NCI-H187 treated with DMSO at 0.1 percent for 48 hours (cell line): ENCODE measurements at places on chromosomes 5 and 9.

DNA sequence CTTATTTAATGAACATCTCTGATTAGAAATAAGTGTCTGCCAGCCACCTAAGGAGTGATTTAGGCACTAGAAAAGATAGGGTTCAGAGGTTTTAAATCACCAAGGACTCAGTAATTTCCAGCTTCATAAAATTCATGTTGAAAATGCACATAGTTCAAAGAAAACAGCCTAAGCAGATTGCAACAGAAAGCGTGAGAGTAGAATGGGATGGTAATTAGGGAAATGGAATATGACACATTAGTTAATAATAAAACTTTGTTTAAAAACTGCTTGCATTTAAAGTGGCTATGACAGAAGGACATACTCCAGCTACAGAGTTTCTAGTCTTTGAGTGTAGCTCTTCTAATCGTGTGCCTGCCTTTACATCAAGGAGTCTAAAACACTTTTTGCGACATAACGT, 490.8 kb downstream of the TLE4 start:
- no peak for DNase-seq

GRCh38 chr5:1538741-1539392, 15.1 kb upstream of the LPCAT1 start:
- DNase-seq: no peak

GRCh38 chr9:115359017-115359780, 241.2 kb upstream of the TNC start:
- DNase-seq: no peak

GRCh38 chr5:112348387-112348786, 70.7 kb downstream of the EPB41L4A start:
- DNase-seq: no peak

DNA sequence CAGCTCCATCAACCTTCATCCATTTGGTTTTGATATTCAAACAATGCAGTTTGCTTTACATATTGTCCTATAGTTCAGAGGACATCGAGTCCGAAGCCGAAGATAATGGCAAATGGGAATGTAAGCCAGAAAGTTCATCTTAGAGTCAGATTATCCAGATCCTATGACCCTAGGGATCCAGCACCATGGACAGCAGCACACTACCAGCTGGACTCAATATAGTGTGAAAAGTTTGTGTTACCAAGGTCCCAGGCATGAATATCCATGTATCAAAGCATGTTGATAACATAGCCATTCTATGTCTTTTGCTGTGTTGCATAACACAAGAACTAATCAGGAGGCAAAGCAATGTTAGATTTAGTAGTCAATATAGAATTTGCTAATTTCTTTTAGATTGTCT, 46.3 kb downstream of the FSTL4 start:
- no peak for DNase-seq

GRCh38 chr9:30504502-30504905, 1879.9 kb upstream of the ACO1 start:
- no peak for DNase-seq

DNA sequence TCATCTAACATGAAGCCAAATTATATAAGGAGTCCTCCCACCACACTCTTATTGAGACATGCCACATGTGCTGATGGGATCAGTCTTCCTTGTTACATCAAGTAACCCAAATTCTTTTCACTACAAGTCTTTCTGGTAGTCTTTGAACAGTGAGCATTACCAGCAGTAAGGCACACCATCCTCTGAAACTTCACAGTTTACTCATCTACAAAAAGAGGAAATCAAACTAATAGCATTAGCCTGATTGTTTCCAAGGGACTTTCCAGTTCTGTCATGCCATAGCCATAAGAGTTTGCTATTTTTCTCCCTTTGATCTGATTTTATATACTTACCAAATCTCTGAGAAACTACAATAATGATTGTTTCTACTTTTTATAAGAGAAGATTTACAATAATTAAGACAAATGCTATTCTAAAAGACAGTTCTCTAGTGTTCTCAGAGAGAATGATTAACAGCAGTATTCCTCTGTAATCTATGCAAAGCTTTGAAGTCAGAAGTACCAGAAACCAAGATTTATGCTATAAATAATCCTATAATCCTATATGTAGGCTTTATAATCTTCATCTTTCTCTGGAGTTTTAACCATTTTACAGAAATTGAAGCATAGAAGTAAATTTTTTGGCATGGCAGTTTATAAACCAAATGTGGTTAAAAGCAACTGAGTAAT, 166.2 kb upstream of the ACO1 start:
- no peak for DNase-seq

DNA sequence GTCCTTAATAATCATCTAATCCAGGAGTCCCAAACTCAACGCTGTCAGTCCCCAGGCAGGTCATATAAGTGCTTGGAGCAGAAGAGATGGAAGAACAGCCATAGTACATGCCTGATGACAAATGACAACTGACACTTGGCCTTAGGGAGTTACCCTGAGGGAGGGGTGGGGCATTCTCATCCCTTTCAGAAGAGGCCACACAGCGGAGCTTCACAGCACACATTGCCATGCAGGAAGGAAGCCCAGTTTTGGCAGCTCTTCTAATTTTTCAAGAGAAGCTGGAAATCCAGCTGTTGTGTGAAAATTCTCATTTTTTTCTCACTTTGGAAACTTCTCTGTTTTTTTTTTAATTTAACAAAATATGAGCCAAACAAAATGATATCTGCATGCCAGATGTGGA, 89.0 kb downstream of the ASTN2 start:
- DNase-seq: no peak
